ENCODE measurements at places on chromosomes 13 and 19. TPM values are rescaled to one million over a fixed set of nuclear protein-coding genes. Genes with fewer than 3 reads are reported as not detected.

Gene RNF17
- not detected for polyA plus RNA-seq

Gene LILRB3
- polyA plus RNA-seq, result not detected

Gene LILRA1
- polyA plus RNA-seq, result not detected

Gene RFXAP
- polyA plus RNA-seq, result 1.6 TPM

Gene STARD13
- 3.8 TPM for polyA plus RNA-seq

Gene IL12RB1
- 0.03 TPM for polyA plus RNA-seq
